ENCODE measurements at places on chromosomes 6 and 20.
A peak's percentile ranks its signal among the peaks of the same experiment; 100 is the strongest.

- DNase-seq = no peak
Measured at GRCh38 chr6:11494786-11495564, 42.6 kb upstream of the TMEM170B start.

DNA sequence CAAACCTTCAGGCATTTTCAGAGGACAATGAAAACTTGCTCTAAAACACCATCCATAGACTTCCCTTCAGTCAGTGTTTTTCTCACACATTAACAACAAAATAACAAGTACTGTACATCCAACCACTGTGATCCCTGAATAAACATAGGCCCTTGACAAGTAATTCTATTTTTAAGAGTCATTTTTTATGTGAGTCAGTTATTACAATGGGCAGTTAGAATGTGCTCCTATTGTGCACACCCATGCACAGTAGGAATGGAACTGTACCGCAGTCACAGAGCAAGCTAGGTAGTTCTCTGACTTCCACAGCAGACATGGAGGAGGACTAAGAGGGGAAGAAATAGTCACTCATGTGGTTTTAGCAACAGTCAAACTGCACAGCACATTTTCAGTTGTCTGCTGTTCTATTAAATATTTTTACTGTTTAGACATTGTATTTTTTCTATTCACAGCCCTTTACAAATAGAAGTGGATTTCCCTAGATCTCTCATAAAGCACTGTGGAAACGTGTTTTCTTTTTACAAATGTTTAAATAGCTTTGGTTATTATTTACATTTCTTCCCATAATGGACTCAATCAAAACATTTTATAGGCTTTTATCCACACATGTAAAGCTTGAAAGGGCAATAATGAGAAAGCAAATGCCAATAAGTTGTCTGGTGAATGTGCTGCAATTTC is 100.4 kb downstream of the JAG1 start:
- DNase-seq = no peak

DNA sequence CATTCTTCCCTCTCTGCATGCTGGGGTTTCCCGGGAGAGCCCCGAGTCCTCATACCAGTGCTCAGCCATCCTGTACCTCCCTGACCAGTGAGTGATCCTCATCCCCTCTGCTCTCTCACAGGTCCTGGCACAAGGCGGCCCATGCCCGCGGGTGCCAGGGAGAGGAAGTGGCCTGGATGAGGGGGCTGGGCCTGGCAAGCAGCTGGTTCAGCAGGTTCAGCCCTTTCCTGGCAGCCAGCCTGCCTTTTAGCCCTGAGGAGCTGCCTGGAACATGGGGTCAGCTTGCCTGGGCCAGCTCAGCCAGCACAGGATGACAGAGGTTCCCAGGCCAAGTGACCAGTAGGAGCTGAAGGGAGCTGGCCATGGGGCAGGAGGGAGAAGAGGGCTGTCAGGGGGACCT is 10.9 kb downstream of the MOCS1 start:
- no peak for DNase-seq

DNA sequence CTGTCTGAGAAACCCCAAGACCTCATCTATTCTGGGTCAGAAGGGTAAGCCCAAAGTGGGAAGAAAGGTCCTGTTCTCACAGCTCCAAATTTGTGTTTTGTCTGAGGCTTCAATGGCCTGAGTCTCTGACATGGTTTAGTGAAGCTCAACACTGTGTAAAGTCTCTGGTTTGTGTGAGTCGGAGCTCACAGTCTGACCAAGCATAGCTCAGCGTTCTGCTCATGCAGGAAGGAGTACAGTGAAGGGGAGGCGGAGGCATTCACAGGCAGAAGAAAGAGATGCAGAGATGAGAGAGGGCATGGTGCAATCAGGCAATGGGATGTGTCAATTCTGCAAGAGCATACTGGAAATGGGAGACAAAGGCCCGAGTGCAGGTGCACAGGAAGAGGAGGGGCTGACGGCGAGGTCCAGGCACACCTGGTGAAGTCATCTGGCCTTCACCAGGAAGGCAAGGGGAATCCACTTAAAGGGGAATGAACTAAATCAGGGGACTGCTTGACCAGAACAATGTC is 463.0 kb upstream of the AGPAT4 start:
- DNase-seq = no peak

DNA sequence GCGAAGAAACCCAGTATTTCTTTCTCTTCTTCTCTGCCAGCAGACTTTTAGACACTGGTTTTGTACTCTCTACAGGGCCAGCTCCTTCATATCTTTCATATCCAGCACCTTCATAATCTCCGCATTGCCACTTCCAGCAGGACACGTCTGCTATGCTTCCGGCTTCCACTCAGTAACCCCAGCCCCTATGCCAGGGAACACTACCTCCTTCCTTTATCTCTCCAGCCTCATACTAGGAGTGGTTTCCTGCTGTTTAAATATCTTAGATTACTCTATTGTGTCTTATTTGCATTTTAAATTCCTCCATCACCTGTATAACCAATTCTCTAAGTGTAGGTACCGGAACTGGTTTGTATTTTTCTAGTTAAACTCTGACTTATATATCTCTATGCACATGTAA is 667.8 kb upstream of the ID4 start:
- no peak for DNase-seq

- DNase-seq = no peak
Measured at GRCh38 chr6:82957171-82957867, 108.3 kb downstream of the UBE3D start.

- no peak for DNase-seq
Measured at GRCh38 chr6:4365686-4366085, 230.3 kb upstream of the ECI2 start.

DNA sequence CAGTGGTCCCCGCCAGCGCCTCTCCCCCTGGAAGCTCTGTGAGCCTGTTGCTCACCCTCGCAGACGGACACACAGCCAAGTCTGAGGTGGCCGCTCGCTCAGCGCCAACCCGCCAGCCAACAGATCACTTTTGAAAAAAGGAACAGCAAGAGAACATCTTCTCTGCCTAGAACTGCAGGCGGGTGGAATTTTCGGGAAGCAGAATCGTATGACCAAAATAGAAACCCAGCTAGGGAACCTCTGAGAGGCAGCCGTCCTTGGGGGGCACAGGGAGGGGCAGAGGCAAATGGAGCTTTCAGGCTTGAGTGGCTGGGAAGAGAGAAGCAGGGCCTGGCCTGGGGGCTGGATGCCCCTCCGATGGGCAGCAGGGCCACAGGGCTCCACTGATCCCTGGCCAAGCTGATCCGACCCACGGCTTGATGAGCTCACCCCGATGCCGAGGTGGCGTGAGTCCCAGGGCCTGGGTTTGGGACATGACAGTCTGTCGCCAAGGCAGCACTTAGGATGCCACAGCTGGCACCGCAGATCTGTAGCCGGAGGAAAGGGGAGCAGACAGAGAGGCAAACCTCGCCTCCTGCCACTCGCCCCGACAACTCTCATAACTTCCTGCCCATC is 9.8 kb downstream of the NFATC2 start:
- DNase-seq = no peak

DNA sequence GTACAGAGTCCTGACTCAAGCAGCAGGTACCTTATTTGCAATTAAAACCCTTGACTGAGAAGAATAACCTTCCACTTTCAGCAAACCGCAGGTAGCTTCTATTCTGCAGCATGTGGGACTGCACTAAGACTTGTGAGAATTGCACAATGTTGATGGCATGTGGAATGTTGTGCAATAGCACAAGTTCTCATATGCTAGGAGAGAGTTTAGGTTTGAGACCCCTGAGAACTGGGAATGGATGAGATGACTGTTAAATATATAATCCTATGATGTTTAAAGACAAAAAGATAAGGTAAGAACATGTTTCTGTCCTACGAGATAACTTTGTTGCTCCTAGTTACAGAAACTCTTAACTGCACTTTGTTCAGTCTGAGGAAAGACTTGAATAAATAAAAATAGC is 194.6 kb downstream of the OTOR start:
- no peak for DNase-seq

DNA sequence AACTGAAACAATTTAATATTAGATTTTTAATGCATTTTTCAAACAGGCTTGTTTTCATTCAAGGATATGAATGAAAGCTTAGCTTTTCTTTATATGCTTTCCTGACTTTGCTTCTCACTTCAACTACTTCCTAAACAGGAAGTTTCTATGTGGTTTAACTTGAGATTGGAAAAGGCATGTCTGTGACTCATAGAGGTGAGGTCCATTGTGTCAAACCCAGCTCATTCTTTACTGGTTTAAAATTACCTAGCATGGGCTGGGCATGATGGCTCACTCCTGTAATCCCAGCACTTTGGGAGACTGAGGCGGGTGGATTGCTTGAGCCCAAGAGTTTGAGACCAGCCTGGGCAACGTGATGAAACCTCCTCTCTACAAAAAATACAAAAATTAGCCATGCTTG is 34.4 kb downstream of the EFHC1 start:
- DNase-seq = peak; percentile 77

DNA sequence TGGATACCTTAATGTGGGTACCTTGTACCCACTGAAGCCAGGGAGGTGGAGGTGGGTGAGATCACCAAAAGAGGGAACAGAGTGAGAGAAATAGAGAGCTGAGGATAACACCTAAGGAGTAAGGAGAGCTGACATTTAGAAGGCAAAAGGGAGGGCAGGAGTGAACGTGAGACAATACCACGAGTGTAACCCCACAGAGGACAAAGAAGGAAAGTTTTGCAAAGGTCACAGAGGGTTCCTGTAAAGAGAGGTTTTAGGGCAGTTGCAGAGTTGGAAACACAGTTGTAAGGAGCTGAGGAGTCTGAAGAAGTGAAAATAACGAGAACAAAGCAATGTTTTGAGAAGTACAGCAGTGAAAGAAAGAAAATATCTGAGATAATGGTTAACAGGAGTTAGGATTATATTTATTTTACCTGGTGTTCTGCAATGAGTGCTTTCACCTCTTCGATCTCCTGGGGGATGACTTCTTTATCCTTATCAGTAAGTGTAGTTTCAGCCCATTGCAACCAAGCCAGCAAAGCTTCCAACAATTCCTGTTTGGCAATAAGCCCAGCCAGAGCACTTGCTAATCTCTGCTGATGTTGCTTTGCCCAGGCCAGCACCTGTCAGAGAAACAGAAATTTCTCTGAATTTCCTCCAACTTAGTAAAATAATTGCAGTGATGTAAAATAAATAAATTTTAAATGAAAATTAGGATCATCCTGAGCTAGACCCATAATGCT is 166.8 kb downstream of the DST start:
- no peak for DNase-seq

DNA sequence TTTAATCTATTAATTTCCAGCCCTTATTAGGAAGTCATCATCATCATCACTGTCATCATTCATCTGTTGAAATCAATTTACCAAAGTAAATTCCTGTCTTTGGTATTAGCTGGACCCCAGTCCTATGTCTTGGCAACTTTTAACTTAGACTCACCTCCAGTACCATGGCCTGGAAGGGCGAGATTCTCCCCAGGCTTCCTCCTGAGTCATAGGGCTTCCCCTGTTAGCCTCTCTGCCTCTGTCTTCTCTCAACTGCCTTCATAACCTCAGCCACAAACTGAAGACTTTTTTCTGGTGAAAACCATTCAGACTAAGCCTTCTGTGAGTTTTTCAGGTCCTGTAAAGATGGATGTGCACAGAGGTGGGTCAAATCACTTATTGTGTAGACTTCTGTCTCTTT is 95.0 kb downstream of the NKAIN2 start:
- DNase-seq = no peak

DNA sequence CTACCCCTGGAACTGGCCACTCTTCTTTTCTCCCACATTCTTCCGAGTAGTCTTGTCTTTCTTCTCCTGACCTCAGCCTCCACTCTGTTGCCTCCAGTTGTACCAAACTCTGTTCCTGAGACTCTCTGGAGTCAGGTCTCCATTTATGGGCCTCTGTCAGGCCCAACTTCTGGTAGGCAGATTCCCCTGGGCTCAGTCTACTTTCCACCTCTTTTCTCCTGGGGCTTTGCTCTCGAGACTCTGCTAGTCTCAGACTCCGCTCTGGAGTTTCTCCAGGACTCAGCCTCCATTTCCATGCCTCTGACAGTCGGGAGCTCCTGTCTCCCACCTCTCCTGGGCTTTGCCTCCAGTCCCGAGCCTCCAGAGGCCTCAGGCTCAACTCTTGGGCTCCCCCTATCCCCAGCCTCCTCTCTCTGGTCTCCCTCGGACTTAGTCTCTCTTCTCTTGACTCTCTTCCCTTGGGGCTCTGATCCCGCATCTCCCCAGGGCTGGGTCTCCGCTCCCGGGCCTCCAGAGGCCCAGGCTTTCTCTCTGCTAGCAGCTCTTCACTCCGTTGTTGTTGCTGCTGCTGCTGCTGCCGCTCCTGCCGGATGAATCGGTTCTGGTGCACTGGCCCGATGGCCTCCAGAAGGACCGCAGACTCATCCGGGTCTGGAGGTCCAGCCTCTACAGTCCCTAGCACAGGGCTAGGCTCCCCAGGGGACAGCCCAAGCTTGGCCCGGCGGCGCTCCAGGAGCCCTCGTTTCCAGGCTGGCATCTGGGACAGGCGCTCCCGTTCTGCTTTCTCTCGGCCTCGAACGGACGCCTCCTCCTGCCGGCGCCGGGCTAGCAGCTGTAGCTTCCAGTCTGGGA is 1.1 kb downstream of the PPP1R18 start:
- DNase-seq = peak; percentile 24

DNA sequence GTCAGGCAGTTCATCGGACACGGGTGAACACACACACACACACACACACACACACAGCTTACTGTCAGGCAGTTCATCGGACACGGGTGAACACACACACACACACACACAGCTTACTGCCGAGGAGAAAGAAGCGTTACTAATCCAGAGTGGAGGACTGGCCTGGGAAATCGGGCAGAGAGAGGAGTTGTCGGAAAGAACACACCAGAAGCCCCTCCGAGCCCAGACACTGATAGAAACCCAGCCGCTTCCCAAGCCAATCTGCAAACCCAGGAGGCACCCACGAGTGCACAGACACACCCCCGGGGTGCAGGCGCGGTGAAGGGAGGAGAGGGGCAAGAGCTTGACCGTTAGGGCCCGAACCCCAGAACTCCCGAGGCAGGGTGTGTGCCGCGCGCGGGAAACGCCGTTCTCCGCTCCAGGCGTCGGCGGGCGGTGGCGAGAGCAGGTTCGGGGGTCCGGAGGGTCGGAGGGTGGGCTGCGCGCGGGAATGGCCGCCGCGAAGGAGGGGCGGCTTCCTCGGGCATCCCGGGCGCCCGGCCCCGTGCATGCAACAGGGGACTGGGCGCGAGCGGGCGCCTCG is 636 bp downstream of the ELOVL2 start:
- no peak for DNase-seq

DNA sequence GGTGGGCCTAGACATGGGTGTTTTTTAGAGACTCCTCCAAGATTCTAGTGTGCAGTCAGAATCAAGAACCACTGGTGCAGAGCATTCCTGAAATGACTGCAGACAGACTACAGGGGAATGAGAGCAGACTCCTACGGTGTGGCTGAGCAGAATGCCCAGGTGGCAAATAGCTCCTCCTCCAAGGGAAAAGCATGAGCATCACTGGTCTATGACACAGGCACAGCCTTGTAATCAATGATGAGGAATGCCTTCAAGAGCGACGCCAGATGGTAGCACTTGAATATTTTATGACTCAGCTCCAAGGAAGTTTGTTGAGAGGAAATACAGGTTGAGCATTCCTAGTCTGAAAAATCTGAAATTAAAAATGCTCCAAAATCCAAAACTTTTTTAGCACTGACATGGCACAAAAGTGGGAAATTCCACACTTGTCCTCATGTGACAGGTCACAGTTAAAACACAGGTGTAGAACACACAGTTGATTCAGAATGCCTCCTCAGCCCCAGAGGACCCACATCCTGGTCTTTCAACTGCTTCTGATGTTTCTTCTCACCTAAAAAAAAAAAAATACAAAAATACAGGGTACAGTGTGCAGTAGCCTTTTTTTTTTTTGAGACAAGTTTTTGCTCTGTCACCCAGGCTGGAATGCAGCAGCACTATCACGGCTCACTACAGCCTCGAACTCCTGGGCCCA is 10.6 kb upstream of the FAM8A1 start:
- DNase-seq = peak; percentile 98

Measured in foreskin keratinocyte (primary cell).